ENCODE measurements at places on chromosomes 5 and 9. TPM values are rescaled to one million over a fixed set of nuclear protein-coding genes. Genes with fewer than 3 reads are reported as not detected.

DNA sequence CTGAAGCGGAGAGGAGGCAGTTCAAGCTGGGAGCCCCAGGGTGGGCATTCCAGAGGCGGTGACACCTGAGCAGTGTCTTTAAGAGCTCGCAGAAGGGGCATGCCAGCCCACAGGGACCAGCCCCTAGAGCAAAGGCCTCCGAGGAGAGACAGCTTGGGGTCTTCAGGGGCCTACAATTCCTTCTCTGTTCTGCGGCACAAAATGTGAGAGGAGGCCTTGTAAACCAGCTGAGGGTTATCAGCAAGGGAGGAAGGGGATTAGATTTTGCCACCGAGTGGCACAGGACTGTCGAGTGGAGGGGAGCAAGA is 505 bp upstream of the SIGMAR1 start:
- peak overlapping the region; percentile 93 for H3K27ac ChIP-seq
- H3K4me3 ChIP-seq: peak overlapping the region; percentile 90
- no peaks in the 10 kb centered on the region for H3K27me3 ChIP-seq
- peaks cover 39% of the 10 kb centered on the region for H3K4me1 ChIP-seq
- peaks cover 15% of the 10 kb centered on the region for H3K36me3 ChIP-seq

DNA sequence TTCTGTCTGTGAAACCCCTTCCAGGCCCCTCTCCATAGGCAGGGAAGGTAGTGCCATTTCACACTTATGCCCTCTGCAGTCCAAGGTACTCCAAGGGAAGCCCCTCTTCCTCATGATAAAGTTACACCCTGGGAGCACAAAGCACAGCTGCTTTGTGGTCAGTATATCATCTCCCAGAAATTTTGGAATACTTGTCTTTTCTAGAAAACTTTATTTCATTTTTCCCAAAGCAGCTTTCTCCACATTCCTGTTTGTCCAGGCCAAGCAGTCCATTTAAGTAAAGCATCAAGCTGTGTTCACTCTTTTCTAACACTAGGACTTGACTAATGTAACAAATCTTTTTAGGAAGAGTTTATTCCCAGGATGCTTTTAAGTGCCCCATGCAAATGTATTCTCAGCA is 371.8 kb upstream of the RGMB start:
- H3K36me3 ChIP-seq: no peaks in the 10 kb centered on the region
- DNase-seq: no peak
- H3K27ac ChIP-seq: no peak overlapping the region
- no peaks in the 10 kb centered on the region for H3K27me3 ChIP-seq
- H3K4me3 ChIP-seq: no peak overlapping the region
- H3K4me1 ChIP-seq: no peaks in the 10 kb centered on the region

Gene SLC36A2
- not detected for total RNA-seq

GRCh38 chr5:59591162-59591561 is 302.4 kb downstream of the PDE4D start:
- DNase-seq: no peak
- H3K27ac ChIP-seq: peak overlapping the region; percentile 39
- H3K4me3 ChIP-seq: no peak overlapping the region
- H3K27me3 ChIP-seq: peaks cover 22% of the 10 kb centered on the region
- H3K4me1 ChIP-seq: peaks cover 23% of the 10 kb centered on the region

Gene TMEFF1
- total RNA-seq: not detected

GRCh38 chr5:148809781-148810524 is 16.5 kb upstream of the ADRB2 start:
- DNase-seq: no peak
- H3K4me1 ChIP-seq: peaks cover 48% of the 10 kb centered on the region
- H3K27me3 ChIP-seq: peaks cover 2% of the 10 kb centered on the region
- H3K27ac ChIP-seq: peak overlapping the region; percentile 97

DNA sequence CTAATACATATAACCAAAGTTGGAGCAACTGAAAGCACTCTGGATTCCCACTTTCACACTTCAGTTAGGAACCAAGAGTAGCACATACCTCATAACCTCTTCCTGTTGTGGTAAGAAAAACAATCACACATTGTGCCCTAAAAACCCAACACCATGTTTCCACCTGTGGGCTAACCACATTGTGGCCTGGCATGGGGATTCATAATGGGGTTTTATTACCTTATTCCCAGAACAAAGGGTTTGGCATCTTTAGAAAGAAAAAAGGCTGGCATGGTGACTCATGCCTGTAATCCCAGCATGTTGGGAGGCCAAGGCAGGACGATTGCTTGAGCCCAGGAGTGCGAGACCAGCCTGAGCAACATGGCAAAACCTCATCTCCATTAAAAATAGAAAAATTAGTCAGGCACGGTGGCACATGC is 60.6 kb downstream of the HSD17B3 start:
- H3K27me3 ChIP-seq: peaks cover 70% of the 10 kb centered on the region
- no peaks in the 10 kb centered on the region for H3K36me3 ChIP-seq
- peaks cover 11% of the 10 kb centered on the region for H3K4me1 ChIP-seq
- peak overlapping the region; percentile 57 for H3K27ac ChIP-seq
- H3K4me3 ChIP-seq: no peak overlapping the region
- peak; percentile 46 for DNase-seq

- no peak for DNase-seq
- H3K4me1 ChIP-seq: no peaks in the 10 kb centered on the region
- H3K27ac ChIP-seq: no peak overlapping the region
- H3K36me3 ChIP-seq: no peaks in the 10 kb centered on the region
- H3K4me3 ChIP-seq: no peak overlapping the region
- H3K27me3 ChIP-seq: no peaks in the 10 kb centered on the region
These were observed 793.7 kb downstream of the BRINP1 start for GRCh38 chr9:118575341-118576070.

- H3K4me1 ChIP-seq: peaks cover 5% of the 10 kb centered on the region
- no peak for DNase-seq
- no peaks in the 10 kb centered on the region for H3K36me3 ChIP-seq
- peaks cover 15% of the 10 kb centered on the region for H3K27me3 ChIP-seq
These were observed 324.5 kb downstream of the ARRDC3 start for GRCh38 chr5:91058575-91058974.

Gene ZSWIM6
- 3.8 TPM for total RNA-seq

DNA sequence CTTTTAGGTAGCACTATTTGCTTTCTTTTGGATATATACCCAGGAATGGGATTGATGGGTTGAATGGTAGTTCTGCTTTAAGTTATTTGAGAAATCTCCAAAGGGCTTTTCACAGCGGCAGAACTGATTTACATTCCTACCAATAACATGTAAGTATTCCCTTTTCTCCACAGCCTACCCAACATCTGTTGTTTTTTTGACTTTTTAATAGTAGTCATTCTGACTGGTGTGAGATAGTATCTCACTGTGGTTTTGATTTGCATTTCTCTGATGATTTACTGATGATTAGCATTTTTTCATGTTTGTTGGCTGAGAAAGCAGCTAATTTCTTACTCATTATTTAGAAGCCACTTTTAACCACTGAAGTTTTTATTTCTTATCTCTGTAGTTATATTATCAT is 221.1 kb upstream of the ACTBL2 start:
- H3K4me1 ChIP-seq: no peaks in the 10 kb centered on the region
- H3K27me3 ChIP-seq: peaks cover 7% of the 10 kb centered on the region
- no peak overlapping the region for H3K27ac ChIP-seq
- H3K36me3 ChIP-seq: no peaks in the 10 kb centered on the region

DNA sequence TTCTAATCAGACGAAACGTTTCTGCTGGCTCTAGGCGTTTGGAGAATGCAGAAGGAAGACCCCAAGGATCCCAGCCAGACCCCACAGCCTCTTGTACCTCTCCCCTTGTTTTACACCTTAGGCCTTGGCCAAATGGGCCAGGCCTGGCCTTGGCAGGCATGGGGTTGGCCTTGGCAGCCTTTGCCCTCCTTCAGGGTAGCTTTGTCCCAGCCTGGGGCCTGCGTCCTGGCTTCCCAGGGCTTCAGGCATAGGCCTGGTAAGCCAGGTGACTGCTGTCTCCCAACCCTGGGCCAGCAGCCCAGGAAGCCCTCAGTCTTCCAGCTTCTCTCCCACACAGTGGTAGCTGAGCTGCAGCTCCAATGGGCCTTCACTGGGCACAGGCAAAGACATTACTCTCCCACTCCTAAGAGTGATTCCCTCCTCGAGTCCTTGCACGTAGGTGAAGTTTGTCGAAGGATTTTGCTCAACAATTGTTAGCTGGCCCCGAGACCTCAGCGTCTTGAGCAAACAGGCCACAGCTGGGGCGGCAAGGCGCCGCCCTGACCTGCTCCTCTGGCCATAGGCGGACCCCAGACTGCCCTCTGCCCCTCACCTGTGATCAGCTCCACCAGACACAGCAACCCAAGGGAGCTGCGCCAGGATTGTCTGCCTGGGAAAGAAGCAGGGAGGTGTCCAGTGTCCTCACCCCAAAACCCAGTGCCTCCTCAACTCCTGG is 1.1 kb upstream of the PITX1 start:
- DNase-seq: no peak
- no peak overlapping the region for H3K27ac ChIP-seq
- H3K36me3 ChIP-seq: peaks cover 4% of the 10 kb centered on the region
- peak overlapping the region; percentile 54 for H3K4me3 ChIP-seq
- H3K4me1 ChIP-seq: peaks cover 29% of the 10 kb centered on the region

DNA sequence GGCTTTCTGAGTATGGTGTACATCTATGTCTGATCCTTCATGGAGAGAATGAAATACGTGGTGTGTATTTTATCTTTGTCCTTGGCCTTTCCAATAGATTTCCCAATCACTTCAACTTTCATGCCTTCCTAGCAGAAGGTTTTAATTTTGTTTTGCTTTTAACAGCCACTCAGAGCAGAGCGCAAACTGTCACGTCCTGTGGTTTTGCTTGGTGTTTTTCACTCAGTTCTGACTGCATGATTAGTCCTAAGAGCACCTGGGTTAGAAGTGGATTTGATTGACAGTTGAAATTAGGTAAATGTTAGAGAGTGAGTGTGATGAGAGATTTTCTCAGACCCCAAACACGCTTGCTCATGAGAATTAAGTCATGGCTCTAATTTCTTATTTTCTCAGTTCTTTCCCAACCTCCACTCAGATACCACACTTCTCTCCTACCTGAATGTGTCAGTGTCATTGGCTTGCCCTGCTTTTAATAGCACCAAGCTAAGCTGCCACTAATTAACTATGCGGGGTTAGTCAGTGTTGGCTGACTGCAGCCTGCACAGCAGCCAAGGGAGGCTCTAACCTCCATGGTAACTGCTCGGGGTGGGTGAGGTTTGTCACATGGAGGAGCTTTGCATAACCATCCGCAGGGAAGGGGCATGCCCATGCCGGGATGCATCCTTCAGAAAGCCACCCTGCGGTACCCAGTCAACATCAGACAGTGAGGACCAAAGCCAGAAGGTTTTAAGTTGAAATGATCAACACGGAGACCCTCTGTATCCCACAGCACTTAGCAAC is 173.4 kb downstream of the NR3C1 start:
- no peaks in the 10 kb centered on the region for H3K36me3 ChIP-seq
- H3K27me3 ChIP-seq: no peaks in the 10 kb centered on the region
- DNase-seq: peak; percentile 69
- peak overlapping the region; percentile 44 for H3K4me3 ChIP-seq
- H3K4me1 ChIP-seq: peaks cover 30% of the 10 kb centered on the region

DNA sequence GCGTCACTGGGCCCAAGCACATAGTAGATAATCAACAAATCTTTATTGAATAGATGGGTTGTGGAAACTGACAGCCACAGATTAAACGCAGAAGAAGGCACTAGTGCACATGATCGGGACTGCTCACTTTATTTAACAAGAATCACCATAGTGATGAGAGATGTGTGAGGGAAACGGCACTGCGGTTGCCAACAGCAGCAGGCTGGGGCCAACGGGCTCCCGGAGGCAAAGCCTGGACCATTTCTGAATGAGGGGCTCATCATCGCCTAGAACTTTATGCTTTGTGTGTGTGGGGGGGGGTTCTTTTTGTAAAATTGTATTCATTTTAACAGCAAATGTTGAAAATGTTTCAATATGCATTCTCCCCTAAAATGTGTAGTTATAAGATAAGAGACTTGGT is 61.9 kb upstream of the RUFY1 start:
- no peak overlapping the region for H3K4me3 ChIP-seq
- DNase-seq: no peak
- peaks cover 3% of the 10 kb centered on the region for H3K27me3 ChIP-seq
- H3K27ac ChIP-seq: no peak overlapping the region
- no peaks in the 10 kb centered on the region for H3K4me1 ChIP-seq

Gene ZFP2
- total RNA-seq: 0.21 TPM

Gene MARCOL
- not detected for total RNA-seq

DNA sequence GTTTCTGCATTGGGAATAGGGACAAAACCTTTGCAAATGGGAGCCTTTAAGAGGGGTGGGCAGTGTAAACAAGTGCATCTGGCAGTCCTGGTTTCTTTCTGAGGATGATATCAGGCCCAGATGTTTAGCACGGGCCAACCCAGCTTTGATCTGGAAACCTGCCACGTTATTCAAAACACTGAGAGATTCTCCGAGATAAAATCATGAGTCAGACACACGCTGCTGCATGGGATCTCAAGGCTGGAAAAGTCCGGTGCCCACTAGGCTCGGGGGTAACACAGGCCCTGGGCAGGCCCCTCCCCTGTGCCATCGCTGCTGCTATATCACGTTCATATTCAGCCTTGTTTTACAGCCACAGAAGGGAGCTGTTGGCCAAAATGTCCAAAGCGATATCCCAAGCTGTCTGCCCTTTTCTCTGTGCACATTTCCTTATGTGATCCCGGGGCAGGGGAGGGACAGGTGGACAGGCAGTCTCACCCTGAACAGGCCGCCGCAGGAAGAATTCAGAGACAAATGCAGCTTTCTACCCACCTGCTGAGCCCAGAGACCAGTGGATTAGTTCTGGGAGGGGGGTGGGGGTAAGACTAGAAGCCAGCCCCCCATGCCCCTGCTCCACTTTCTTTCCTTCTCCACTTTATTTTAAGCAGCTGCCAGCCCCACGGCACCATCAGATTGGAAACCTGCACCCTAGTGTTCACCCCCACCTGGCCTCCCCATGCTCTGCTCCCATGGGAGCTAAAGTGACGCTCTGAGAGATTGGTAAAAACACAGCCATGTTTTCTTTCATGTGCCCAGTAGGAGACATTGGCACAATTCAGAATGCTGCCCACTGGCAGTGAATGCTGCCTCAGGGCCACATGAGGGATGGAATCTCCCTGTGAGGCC is 63.1 kb downstream of the TMOD1 start:
- peaks cover 3% of the 10 kb centered on the region for H3K4me1 ChIP-seq
- DNase-seq: no peak
- H3K36me3 ChIP-seq: no peaks in the 10 kb centered on the region
- no peak overlapping the region for H3K27ac ChIP-seq
- no peak overlapping the region for H3K4me3 ChIP-seq

Gene NUTM2G
- not detected for total RNA-seq

Gene HTR4
- total RNA-seq: not detected

- H3K36me3 ChIP-seq: no peaks in the 10 kb centered on the region
- no peak overlapping the region for H3K27ac ChIP-seq
- H3K4me1 ChIP-seq: peaks cover 3% of the 10 kb centered on the region
- DNase-seq: no peak
- no peak overlapping the region for H3K4me3 ChIP-seq
- peaks cover 49% of the 10 kb centered on the region for H3K27me3 ChIP-seq
These were observed 131.1 kb downstream of the FOXD1 start for GRCh38 chr5:73317523-73317922.

- H3K4me3 ChIP-seq: no peak overlapping the region
- no peak overlapping the region for H3K27ac ChIP-seq
- no peak for DNase-seq
- H3K36me3 ChIP-seq: no peaks in the 10 kb centered on the region
- H3K4me1 ChIP-seq: no peaks in the 10 kb centered on the region
These were observed 271.8 kb downstream of the NNT start for GRCh38 chr5:43874772-43875171.

Gene ANKRD18B
- 0.97 TPM for total RNA-seq

- H3K36me3 ChIP-seq: no peaks in the 10 kb centered on the region
- H3K4me1 ChIP-seq: no peaks in the 10 kb centered on the region
- H3K4me3 ChIP-seq: no peak overlapping the region
These were observed 73.0 kb upstream of the SMIM23 start for GRCh38 chr5:171712616-171713015.

Gene TPPP
- 0.05 TPM for total RNA-seq

Gene PCDHB10
- not detected for total RNA-seq

GRCh38 chr5:73545403-73545779 is 20.0 kb downstream of the ANKRA2 start:
- H3K27ac ChIP-seq: no peak overlapping the region
- peaks cover 13% of the 10 kb centered on the region for H3K4me1 ChIP-seq
- H3K4me3 ChIP-seq: no peak overlapping the region
- no peak for DNase-seq
- H3K27me3 ChIP-seq: peaks cover 10% of the 10 kb centered on the region

Data from activated CD4-positive, alpha-beta T cell treated with anti-CD3 and anti-CD28 coated beads, Interleukin-2, amount 10 ng/mL, durations not matched to agents 7 days and 5 days (primary cell).